ENCODE measurements at places on chromosomes 13 and 19.
A peak's percentile ranks its signal among the peaks of the same experiment; 100 is the strongest.

DNA sequence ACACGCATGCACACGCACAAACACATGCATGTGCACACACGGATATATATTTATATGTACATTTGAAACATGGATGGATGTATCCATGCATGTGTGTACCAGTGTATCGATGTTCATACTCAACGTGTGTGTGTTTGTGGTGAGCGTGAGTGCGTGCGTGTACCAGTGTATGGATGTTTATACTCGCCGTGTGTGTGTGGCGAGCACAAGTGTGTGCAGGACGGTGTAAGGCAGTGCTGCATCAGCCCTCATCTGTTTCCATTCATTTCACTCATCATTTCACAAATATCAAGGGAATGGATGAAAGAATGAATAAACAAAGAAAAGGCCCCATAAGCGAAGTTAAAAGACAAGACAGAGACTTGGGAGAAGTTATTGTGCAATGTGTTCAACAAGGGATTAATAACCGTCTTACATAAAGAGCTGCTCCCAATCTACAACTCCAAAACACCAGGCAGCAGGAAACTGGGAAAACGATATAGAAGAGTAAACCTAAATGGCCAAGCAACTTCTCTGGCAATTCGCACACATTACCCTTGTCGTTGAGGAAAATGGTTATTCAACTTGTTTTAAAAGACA is 21.7 kb upstream of the MIER2 start:
- no peak for DNase-seq

DNA sequence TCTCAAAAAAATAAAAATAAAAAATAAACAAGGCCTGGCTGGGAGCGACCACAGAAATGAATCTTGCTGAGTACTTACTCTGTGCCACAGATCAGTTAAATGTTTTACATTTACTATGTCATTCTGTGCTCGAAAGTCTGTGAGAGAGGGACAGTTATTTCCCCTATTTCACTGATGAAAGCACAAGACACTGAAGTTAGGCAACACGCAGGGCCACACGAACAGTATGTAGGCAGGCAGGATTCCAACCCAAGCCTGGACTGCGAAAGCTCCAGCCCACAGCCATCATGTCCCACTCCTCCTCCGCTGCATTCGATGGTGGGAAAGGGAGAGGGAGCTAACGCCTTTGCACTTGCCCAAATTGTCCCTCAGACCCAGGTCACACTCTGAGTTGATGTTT is 34.2 kb downstream of the RUBCNL start:
- no peak for DNase-seq

DNA sequence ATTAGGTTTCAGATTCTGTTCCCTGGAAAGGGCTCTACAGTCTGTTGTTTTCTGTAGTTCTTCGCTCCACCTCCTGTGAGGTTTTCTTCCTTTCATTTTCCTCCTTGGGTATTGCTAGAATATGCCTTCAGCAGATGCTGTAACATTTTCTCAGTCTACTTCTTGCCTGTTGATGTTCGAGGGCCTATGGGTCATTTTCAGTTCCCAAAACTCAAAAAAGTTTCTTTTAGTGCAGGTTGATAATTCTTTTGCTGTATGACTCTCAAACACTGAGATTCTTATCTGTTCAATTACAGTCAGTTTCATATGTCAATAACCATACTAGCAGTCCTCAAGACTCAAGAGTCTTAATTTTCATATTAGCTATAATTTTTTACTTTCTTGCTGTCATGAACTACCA is 268.3 kb downstream of the RFC3 start:
- no peak for DNase-seq

DNA sequence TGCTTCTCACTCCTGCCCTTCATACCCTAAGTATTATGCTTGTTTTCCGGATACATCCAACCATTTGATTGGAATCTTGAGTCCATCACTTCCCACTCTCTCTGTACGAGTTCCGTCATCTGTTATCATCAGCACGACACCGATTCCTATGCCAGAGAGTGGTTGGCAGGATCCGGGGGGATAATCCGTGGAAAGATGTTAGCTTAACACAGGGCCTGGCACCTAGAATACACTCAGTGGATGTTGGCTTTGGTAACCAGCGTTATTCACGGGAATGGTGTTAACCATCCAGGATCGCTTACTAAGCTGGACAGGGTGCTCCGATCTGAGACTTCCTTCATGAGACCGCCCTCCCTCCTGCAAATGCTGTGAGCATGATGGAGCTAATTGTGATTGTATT is 12.4 kb downstream of the VSTM2B start:
- no peak for DNase-seq

DNA sequence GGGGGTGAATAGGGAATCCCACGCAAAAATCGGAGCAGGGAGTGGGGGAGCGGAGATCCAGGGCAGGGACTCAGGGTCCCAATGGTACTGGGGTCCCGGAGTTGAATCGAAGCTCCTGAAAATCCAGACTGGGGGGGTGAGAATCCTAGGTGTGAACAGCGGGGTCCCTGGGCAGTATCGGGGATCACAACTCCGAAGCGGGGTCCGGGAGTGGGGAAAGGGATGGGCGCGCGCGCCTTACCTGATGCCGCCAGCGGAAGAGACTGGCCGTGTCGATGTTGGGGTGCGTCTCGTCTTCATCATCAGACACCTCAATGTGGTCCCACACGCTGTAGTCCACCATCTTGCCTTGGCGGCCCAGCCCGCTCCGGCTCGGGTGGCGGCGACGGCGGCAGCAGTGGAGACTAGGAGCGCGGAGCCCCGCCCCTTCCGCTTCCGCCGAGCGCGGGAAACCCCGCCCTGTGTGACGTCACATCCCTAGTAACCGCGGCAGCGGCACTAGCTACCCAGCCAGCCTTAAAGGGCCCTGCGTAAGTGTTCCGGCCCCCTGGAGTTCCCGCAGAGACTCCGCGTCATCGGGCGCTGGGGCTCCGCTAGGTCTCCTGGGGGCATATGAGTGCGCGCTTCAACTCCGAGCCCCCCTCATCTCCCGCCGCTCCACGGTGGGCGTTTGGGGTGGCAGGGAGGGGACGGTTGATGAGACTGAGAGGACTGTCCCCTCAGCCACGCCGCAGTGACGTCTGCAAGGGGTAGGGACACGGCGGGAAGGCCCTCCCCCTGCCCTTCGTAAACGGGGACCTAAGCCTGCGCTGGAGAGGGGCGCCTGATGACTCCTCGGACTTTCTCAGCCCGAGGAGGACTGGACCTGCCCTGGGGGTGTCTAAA is at the start of gene CDC37:
Gene CDC37 (minus strand): TSS at position 406 of the 885 bp plus-strand sequence. CDS start 63 bp downstream, at position 343.
- DNase-seq = peak; percentile 93

- no peak for DNase-seq
Measured at GRCh38 chr13:51737609-51738008, 66.4 kb downstream of the DHRS12 start.
